NCI-H510A (cell line): ENCODE measurements at places on chromosomes 2 and 18.

- DNase-seq, result no peak
Observed at GRCh38 chr18:69490813-69491212, 90.1 kb downstream of the DOK6 start.

DNA sequence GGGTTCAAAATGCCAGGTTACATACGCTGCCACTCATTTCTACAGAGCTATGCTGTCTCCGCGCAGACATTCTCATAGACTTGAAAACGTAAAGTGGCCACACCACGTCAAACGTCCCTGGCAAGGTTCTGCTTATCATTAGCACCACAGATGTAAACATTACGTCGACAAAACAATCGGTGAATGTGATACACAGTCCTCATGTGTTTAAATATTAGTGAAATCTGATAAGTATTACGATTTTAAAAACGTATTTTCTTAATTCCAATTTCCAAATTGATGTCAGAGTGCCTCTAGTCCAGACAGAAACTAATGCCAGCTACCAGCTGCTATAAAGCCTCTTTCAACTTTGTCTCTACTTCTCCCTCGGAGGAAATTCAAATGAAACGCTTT, 1.2 kb downstream of the STK17B start:
- DNase-seq, result peak; percentile 2

GRCh38 chr2:36403675-36404230, 48.2 kb downstream of the CRIM1 start:
- no peak for DNase-seq

DNA sequence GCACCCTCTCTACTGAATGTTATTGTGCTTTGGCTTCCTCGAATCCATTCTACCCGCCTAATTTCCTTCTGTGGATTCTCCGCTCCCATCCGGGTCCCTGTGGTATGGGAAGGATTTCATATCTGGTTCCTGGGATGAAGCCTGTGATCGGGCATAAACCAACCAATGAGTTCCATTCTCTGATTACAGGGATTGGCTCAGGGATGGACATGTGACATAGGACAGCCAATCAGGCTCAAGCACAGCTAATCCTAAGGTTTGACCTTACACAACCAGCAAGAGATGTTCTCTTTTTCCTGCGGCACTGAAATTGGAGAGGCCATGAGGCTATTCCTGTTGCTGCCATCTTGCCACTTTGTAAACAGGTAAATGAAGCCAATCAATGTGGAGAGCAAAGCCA, 168.1 kb upstream of the SMAD2 start:
- DNase-seq, result no peak

DNA sequence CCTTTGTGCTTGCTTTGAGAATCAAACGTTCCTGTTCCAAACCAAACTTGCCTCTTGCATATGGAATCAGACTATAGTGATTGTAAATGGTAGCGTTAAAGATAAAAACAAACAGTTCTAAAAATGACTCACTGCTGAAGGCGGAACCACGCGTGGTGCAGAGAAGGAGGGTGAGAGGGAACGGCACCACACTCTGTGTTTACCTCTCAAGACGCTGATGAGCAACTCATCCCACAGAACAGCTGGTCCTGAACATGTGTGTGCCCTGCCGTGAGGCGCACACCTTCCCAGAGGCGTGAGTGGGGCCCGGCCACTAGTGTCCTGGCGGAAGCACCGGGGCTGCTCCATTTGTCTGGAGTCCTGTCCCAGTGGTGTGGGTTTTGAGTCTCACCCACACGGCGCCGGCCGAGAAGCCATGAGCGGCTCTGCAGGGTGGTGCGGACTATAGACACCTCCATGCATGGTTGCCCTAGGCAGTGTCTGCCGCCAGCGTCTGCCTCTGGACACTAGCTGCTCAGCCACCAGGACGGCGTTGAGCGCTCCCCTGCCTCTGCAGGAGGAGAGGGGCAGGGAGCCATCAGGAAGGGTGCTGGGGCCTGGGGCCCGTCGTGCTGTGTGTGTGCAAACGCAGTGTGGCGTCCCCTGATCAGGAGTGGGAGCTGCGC, 52.1 kb downstream of the NFATC1 start:
- no peak for DNase-seq

- DNase-seq, result no peak
Observed at GRCh38 chr2:64630752-64631151, 23.0 kb downstream of the SERTAD2 start.

GRCh38 chr2:201955231-201955630, 78.4 kb upstream of the FZD7 start:
- DNase-seq, result no peak

GRCh38 chr2:105882341-105882740, 137.6 kb downstream of the NCK2 start:
- DNase-seq, result no peak

- no peak for DNase-seq
Observed at GRCh38 chr2:160241251-160242137, 41.4 kb upstream of the ITGB6 start.

- no peak for DNase-seq
Observed at GRCh38 chr2:49845671-49846070, 691.4 kb upstream of the FSHR start.

DNA sequence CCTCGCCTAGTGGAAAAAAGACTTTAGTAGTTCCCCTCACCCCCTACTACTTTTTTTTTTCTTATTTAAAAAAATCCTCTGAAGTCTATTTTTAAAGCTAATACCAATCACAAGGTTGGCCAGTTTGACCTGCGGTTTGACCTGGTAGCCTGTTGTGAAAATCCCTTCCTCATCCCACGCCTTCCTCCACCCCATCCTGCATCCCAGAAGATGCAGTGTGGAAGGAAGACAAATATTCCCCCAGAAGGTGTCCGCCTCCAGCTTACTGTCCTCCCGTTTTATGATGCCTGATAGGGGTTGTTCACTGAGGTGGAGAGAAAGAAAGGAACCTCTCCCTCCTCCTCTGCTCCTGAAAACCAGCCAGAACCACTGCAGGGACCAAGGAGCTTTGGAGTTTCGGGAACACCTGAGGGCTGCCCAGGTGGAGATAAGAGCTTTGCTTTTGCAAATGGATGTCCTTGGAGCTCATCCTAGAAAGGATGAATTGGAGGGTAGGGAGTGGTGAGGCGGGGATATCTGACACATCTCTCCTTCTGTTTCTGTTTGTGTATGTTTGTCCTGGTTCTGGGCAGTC, 909 bp downstream of the ATP6V1C2 start:
- DNase-seq, result no peak

GRCh38 chr2:15527074-15527739, 33.9 kb downstream of the NBAS start:
- no peak for DNase-seq

DNA sequence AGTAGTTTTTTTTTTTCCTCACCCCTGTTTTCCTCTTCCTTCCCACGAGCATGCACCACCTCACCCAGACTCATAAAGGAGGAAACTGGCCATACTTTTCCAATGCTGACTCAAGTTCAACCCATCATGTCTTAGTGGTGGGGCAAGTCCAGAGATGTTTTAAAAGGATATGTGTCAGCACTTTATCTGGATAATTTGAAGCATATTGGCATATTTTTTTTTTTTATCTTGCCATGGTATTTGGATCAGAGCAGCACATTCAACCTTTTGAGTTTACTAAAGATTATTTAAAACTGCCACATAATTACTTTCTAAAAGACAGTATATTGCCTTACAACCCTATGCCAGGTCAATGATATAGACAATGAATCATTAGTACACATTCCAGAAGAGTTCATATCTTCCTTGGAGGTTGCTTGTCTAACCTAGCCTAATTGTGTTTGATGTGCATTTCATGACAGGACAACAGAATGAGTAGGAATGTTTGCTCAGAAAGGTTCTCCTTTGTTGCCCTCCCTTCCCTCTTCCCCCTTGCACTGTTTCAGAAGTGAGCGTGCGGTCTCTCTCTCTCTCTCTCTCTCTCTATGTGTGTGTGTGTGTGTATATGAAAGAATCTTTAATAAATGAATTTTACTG, 950.7 kb upstream of the FAM98A start:
- DNase-seq, result no peak

DNA sequence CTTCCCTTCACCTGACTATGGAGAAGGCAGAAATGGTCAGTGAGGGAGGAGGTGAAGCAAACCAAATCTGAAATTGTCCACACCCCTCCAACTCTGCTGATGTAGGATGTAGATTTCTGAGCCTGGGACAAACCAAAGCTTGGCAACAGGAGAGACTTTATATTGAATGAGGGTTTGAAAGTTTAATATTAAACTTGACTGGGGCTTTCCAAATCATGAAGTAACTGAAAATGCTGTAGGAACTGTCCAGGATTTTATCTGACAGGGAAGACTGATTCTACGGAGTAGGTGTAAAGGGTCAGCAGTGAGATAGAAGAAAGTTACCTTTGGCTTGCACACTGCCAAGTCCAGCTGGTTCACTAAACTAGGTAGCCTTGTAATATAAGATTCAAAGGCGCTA, 194.5 kb downstream of the TDRD15 start:
- DNase-seq, result no peak

DNA sequence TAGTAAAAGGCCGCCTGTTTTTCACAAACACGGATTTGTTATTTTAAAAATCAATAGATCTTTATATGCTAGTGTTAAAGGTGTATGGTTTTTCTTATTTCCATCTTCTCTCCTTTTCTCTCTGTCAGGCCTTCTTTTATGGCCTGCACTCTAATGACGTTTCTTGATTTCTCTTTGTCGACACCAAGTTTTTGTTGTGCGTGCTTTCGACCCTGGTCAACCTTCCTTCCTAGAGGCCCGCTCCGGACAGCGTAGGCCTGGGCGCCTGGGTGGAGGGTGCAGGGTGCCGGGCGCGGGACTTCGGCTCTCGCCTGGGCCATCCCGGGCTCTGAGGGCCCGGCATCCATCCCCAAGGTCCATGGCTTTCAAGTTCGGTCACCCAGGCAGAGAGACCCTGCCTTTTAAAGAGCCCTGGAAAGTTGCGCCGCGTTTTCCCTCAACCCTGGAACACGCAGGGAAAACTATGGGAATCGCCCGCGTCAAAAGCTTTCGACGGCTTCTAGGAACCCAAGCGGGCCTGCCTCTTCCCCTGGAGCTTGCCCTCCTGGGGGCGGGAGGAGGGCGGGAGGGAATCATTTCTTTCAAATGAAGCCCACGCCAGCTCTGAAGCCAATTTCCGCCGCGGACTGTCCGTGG, 4.1 kb upstream of the SATB2 start:
- DNase-seq, result no peak

DNA sequence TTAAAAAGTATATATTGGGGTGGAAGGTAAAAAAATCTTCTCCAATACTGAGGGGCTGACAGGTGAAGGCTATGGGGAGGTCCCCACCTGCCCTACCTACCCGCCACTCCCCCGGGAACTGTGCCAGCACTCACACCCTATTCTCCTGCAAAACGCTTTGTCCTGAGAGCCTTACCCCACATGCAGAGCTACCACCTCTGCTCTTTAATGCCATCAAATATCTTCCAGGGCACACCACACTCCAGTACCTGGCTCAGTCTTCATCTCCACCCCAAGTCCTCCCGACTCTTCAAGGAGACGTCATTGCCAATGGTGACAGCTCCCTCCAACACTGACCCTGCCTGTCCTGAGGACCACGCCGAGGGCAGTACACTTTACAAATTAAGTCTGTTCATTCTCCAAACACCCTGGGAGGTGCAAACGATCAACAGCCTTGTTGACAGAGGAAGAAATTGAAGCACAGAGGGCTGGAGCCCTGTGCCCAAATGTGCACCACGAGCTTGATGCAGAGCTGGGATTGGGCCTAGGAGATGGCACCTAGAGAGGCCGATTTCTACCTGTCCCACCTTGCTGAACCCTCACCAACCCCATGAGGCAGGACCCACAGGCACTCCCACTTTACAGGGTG, 6.0 kb upstream of the GPR55 start:
- no peak for DNase-seq

- DNase-seq, result no peak
Observed at GRCh38 chr2:181326661-181327060, 130.5 kb upstream of the ITGA4 start.

GRCh38 chr2:196422361-196422760, 217.2 kb upstream of the CCDC150 start:
- DNase-seq, result no peak

GRCh38 chr2:2899826-2900225, 477.8 kb downstream of the EIPR1 start:
- DNase-seq, result no peak

DNA sequence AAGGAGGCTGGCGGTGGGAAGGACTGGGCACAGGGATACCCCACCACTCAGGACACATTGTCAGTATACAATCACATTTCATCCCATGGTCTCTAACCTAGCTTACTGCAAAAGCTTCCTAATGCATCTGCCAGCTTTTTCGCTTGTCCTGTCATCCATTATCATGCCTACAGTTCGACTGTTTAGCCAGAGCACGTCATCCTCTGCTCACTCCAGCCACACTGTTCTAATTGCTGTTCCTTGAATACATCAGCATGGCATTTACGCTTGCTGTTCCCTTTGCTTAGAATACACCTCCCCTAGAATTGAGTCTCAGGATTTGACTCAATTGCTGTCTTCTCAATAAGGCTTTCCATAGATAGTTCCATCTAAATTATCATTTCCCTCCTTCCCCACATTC, 166.3 kb downstream of the CCDC148 start:
- DNase-seq, result no peak
